Mucosa of gallbladder (tissue), 1 donor: ENCODE measurements at places on chromosomes 11 and 22. TPM values are rescaled to one million over a fixed set of nuclear protein-coding genes. Genes with fewer than 3 reads are reported as not detected.

Gene ZNRD2
- 30.0 TPM for total RNA-seq

DNA sequence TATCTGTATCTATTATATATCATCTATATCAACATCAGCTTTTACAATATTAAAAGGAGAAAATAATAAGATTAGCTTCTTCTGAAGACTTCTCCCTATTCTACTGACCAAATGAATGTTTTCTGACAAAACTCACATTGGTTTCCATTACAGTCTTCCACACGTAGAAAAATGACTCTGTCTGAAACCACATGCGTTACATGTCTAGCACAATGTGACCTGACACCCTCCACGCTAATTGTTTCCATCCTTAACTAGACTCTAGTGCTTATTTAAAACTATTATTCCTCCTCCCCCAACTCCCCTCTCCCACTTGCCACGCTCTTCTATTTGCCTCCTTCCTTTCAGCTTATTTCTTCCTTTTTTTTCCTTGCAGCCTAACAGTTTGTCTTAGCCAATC is 172.1 kb downstream of the ADAMTS15 start:
- DNase-seq = no peak

Gene GUCY1A2
- total RNA-seq = 3.2 TPM

Gene RNF214
- 30.5 TPM for total RNA-seq

Gene DERL3
- 6.2 TPM for total RNA-seq

Gene PDGFD
- 37.6 TPM for total RNA-seq
